ENCODE measurements at places on chromosomes 13 and 19.

- DNase-seq, result no peak
Measured at GRCh38 chr13:52461265-52461664, 6.0 kb downstream of the CKAP2 start.

- peak; percentile 84 for DNase-seq
Measured at GRCh38 chr19:20661150-20661819, at the start of gene ZNF626. Gene ZNF626 (minus strand): TSS chr19:20661571. CDS start chr19:20661446, 125 bp downstream.

GRCh38 chr13:101205408-101205807 lies 210.9 kb downstream of the NALCN start:
- no peak for DNase-seq

DNA sequence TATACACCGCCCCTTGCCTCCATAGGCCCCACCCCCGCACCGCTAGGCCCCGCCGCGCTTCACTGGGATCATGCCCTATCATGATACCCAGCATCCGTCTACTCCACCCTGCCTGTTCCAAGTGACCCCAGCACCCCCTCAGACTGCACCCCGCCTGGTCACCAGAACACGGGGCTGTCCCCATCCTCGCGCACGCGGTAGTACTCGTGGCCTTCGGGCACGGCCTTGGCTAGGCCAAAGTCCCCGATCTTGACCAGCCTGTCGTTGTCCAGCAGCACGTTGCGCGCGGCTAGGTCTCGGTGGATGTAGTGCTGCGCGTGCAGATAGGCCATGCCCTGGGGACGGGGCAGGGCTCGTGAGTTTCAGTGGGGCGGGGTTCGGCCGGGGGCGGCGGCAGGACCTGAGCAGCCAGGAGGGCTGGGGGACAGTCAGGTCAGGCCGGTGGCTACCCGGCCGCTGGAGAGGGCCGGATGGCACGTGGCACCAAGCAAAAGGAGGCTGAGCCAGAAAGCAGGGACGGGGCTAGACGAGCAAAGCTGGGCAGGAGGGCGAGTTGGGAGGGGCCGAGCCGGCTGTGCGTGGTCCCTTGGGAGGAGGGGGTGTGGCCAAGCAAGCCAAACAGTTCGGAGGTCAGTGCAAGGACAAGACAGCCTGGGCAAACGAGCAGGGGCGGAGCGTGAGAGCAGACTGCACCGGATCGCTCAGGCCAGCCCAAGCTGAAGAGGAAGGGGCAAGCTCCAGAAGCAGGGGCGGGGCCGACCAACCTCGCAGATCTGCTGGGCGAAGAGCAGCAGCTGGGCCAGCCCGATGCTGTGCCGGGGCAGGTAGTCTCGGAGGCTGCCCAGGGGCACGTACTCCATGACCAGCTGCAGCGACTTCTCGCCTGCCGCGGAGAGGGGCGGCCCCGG lies 13.6 kb upstream of the ICAM3 start:
- DNase-seq, result no peak

DNA sequence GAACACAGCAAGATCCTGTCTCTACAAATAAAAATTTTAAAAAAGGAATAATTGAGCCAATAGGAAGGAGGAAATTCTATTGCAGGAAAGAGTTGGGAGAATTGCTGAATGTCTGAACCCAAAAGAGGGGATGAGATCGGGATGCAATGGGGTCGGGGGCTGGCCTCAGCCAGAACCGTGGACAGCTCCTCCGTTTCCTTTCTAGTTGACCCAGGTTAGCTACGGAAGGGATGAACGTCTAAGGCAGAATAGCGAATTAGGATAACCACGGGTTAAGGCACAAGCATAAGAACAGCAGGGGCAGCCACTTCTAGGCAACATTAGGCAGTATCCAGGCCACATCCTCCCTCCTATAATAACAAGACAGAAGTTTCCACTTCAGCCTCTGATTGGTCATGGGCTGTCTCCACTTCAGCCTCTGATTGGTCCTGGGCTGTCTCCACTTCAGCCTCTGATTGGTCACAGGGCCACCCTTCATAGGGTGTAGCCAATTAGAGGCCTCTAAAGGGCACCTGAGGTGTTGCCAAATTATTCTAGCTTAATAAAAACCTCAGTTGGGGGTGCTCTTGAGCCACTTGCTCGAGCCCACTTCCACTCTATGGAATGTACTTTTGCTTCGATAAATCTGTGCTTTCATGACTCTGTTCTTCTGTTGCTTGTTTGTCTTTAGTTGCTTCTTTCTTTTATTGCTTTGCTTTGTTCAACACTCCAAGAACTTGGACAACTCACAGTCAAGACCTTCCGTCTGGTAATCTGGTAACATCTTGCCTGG lies 24.9 kb upstream of the TPM4 start:
- DNase-seq, result no peak

DNA sequence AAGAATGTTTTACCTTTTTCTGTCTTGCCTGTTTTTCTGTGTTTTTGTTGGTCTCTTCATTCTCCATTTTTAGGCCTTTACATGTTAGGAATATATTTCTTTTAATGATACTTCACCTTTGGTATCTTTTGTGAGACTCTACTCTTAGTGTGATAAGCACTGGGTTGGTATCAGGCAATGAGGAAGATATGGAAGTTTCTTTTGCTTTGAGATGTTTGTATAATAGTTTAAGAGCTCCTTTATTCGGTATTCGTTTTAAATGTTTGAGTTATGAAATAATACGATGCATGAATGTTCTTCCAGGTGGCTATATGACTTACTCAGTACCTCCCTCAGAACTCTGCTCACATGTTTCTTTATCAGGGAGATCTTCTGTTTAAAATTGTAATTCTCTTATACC lies 144.8 kb downstream of the PDS5B start:
- DNase-seq, result no peak

GRCh38 chr13:84574851-84575250 lies 692.6 kb upstream of the SLITRK1 start:
- DNase-seq, result no peak

- DNase-seq, result no peak
Measured at GRCh38 chr13:52830946-52831345, 17.5 kb downstream of the PCDH8 start.

DNA sequence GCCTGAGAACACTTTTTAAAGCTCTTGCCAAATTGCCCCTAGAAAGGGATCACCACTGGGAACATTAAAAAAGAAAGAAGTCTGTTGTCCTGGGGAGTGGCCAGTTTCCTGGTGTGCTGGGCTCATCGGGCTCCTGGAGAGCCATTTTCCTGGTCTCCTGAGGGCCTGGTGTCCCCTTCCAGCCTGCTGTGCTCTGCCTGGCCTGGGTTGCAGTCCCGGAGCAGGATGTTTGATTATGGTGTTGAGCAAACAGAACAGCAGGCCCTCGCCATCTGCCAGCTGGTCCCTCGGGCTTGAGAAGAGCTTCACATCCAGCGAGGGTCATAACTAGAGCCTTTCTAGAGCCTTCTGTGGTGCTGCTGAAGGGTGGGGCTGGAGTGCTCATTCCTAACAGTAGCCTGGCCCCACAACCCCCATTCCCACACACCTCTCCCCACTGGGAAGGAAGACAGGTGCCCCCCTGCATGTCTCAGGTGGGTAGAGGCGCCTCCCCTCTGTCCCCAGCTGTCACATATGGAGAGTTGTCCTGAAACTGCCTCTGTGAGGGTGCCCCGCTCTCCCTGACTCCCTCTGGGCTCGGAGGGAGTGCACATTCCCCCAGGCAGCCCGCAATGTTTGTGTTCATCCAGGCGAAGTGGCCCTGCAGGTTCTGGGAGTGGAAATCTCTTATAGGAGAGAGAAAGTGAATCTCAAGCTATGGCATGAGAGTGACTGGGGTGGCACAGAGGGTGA lies 151.1 kb downstream of the SIPA1L3 start:
- no peak for DNase-seq

GRCh38 chr13:34411894-34412293 lies 530.2 kb upstream of the NBEA start:
- DNase-seq, result no peak

DNA sequence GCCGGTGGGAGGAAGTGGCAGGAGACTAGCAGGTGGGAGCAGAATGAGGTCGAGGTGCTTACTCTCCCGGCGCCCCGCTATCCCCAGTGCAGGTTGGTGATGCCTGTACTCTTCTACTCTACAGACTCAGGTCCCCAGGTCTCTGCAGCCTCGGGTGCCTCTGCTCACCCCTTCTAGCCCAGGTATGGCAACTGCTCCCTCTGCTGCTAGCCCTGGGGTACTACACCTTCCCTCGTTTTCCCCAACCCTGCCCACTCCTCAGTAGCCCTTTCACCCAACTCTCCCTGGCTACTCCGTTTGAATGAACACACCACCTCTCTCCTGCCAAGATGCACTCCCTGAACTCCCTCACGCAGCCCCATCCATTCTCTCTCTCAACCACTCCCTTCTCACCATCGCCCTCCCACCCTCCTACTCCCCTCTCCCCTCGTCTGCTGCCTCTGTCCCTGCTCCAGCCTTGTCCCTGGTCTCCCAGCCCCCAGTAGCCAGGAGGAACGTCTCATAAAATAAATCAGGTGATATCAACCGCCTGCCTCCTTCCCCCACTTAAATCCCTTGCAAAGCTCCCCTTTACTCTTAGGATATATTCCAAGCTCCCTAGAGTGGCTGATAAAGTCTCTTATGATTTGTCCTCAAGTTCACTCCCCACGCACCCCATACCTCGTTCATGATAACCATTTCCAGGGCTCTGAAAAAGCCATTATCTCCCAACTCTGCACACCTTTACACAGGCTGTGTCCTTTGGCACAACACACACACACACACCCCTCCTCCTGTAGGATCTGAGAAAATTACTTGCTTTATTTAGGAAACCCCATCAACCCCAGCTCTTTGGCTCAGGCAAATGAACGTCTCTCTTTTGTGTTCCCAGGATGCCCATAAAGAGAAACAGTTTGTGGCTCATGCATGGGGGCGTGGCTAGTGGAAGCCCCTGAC lies 8.2 kb upstream of the MEIS3 start:
- DNase-seq, result peak; percentile 65

DNA sequence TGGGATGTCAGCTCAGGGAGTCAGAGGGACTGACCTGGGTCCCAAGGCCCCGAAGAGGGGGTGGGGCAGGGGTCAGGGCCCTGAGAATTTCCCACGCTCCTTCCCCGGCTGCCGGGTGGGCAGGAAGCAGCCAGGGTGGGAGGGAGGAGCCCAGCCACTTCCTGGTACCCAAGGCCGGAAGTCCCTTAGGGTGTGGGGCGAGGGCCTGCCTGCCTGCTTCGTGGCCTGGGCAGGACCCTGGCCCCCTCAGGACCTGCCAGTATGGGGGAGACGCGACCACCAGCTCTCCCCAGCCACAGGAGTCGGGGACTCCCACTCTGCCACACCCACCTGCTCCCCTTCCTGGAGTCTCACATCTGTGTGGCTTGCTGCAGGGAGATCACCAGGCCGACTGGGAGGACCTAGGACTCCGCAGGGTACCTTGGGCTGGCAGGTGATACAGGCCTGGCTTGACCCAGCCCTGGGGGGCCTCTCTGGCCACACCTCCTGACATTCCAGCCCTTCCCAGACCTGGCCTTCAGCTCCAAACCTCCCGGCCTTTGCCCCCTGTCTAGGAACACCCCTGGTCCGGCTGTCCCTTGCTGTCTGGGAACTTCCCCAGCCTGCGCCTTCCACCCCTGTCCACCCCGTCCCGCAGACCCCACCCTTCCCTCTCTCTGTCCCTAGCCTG lies 9.8 kb upstream of the CIRBP start:
- DNase-seq, result peak; percentile 60

- no peak for DNase-seq
Measured at GRCh38 chr19:35008891-35009341, 8.8 kb downstream of the GRAMD1A start.
